Fibroblast of upper back skin (primary cell): ENCODE measurements at places on chromosomes 6 and 20.

GRCh38 chr6:70834520-70834919, 122.3 kb downstream of the B3GAT2 start:
- peak; percentile 42 for DNase-seq

GRCh38 chr6:6178795-6179194, 141.7 kb downstream of the F13A1 start:
- no peak for DNase-seq

DNA sequence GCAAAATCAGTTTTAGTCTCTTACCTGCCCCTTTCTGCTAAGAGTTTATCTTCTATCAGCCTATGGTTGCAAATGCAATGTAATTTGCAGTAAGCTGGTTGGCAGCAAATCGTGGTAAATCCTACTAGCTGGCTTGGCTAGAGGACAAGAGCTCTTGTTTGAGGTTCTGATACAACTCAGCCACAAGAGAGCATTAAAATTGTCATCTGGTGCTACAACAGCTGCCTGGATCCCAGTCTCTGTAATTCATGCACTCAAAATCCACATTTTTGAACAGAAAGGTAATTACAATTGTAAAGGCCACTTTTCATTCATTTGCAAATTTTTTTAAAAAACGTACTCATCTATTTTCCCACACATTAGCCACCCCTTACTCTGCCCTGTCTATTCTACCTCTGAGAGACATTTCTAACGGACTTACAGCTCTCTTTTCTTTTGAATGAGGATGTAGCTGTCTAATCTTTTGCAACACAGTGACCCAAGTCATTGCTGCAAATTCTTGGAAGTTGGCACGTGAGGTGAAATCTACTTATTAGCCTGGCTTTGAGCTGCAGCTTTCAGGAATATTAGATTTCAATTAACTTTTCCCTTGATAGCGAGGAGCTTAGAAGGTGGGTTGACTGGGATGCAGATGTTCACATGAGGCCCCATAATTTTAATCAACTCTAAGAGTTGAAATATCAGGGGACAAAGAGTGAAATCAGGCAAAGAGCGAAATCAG, 54.0 kb upstream of the FAM184A start:
- DNase-seq: no peak

- peak; percentile 44 for DNase-seq
Measured at GRCh38 chr20:31517373-31517772, 3.1 kb downstream of the HM13 start.

DNA sequence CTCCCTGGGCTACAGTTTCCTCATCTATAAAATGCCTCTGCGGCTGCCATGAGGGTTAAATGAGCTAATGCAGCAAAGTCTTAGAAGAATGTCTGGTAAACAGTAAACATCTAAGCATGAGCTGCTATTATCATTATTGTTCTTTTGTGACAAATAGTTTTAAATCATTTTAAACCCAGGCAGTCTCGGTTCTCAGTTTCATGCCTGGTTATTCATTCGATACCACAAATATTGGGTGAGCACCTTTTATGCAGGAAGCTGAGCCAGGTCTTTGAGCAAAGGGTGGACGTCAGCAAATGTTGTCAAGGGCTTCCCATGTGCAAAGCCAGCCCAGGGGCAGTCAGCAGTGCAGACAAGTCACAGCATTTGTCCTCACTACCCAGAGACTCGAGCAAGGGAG, 128.7 kb downstream of the NFATC2 start:
- DNase-seq: no peak

DNA sequence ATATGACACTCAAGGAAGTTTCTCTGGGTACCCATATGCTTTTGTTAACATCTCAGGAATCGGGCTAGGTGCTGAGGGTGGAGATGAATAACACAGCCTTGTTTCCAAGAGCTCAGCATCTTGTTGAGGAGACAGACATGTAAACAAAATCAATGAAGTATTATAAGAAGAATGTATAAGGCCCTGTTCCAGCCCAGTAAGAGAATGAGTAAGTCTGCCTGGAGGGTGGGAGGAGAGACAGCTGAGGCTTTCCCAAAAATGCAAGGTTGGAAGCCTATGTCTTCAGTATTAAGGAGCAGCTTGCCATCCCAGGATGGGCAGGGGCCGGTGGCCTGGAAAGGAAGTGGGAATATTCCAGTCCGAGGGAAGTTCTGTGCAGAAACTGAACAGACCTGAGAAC, 615.3 kb upstream of the BTBD3 start:
- DNase-seq: peak; percentile 10

- DNase-seq: peak; percentile 30
Measured at GRCh38 chr20:52924411-52925271, 47.5 kb upstream of the TSHZ2 start.

- peak; percentile 65 for DNase-seq
Measured at GRCh38 chr6:74289884-74290283, 593.9 kb downstream of the CD109 start.

DNA sequence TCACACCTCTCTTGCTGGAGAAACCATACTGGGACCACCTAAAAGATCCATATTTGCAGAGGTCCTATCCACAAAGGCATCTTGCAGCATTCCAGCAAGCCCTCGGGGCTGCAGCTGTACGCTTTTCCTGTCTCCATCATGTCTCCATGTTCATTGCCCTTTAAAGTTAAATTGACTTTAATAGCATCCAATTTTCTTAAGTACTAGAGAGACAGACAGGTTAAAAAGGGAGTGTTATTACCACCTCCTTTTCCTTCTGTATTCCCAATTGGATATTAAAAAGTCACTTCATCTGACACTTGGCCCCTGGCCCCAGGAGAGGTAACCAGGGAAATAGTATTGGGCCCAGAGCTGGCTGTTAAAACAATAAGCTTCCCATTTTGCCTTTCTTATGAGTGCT, 178.6 kb downstream of the UNC5CL start:
- DNase-seq: no peak

DNA sequence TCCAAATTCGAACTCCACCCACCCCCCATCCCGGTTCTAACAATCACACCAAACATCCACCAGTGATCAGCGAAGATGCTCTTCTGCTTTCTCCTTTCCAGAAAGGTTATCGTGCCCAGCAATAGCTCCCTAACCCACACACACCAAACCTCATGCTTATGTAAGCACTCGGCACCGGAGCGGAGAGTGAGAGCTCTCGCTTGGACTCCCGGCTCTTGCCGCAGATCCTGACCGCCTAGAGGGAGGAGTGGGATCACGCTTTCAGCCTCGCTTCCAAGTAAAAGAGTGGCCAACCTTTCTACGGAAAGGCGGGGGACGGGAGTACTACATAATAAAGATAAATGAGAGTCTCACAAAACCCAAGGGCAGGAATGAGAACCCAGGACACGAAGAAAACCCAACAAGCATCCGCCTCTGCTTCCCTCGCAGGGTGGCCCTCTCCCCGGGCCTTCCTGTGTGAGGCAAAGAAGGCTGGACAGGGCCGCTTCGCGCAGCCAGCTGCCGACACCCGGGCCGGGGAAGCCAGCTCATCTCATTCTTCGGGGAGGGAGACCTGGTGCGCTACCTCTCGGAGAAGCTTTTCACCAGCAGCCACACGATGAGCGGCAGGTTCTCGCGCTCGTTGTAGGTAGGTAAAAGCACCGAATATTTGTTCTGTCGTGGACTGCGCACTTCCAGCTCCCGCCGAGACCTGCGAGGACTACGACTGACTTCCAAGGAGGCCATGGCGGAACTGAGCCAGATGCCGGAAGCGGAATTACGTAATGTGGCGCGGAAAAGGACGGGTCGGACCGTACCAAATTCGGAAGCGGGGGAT, at the start of gene DPM1:
Gene DPM1, minus strand, starts transcription at position 735 of the 817 bp plus-strand sequence. Its CDS starts 9 bp downstream, at position 726.
- DNase-seq: peak; percentile 86

- DNase-seq: peak; percentile 3
Measured at GRCh38 chr20:41599699-41600104, 18.5 kb downstream of the CHD6 start.

DNA sequence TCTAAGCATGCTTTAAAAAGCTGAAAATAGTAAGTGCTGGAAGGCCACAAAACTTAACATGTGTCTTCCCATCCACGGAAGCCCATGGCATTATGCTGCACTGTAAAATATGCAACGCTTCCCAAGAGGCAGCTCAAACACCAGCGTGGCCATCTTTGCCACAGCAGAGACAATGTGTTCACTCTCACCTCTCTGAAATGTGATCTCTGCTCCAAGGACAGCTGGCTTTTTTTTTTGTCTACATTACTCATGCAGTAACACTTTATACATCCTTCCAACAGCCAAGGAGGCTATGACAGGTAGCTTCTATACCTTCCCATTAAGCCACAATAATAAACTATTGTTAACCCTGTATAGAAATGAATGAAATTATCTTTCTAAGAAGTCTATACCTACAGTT, 49.2 kb downstream of the BLOC1S5 start:
- no peak for DNase-seq
